ENCODE measurements at places on chromosomes 1 and 21. TPM values are rescaled to one million over a fixed set of nuclear protein-coding genes. Genes with fewer than 3 reads are reported as not detected.

CLDN17 gene
- total RNA-seq = not detected

DNA sequence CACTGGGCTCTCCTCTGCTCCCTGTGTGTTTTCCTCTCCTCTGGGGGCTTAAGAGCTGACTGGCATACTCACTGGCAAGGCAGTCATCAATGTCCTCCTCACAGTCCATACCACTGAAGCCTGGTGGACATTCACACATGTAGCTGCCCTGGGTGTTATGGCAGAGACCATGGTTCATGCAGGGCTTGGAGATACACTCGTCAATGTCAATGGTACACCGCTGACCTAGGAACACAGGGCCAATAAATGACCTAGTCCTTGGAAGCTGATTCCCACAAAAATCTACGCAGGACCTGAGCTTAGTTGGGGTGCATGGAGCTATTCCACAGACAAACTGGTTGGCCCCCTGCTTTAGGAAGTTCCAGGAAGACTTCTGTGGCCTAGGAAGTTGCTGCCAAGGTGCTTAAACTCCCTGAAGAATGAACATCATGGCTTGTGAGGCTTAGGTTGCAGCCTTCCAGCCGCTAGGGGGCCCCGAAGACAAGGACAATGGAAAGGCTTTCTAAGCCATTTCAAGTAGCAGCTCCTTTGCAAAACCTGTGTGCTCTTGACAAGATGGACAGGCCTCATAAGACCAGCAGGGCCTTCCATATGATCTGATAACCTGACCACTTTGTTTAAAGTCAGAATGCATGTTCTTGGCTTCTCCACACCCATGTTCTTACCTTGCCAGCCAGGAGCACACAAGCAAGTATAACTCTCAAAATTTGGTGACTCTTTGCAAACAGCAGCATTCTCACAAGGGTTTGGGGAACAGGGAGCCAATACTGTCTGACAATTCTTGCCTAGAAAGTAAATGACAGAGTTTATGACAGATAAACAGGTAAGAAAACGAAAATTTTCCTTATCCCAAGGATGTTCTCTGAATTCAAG, 52.3 kb upstream of the ADAM30 start:
- peak; percentile 77 for DNase-seq

DNA sequence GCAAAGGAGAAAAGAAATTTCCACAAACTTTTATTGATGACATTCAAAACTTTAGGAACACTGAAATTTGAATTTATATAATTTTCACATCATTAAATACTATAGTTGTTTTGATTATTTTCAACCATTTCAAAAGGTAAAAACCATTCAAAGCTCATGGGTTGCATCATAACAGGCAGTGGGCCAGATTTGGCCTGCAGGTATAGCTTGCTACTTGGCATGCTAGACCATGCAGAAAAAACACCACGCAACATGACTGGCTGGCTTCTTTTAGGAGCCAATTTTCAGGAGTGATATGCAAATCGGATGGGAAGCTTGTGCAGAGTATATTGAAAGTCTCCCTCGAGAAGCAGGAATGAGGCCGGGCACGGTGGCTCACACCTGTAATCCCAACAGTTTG, 144.8 kb downstream of the GLUL start:
- DNase-seq = no peak

WNT4 gene
- 0.43 TPM for total RNA-seq

- no peak for DNase-seq
Measured at GRCh38 chr21:31030367-31031106, 7.7 kb downstream of the KRTAP19-8 start.

- peak; percentile 53 for DNase-seq
Measured at GRCh38 chr1:88877382-88877825, 14.0 kb downstream of the GTF2B start.

NES gene
- 66.9 TPM for total RNA-seq

DNA sequence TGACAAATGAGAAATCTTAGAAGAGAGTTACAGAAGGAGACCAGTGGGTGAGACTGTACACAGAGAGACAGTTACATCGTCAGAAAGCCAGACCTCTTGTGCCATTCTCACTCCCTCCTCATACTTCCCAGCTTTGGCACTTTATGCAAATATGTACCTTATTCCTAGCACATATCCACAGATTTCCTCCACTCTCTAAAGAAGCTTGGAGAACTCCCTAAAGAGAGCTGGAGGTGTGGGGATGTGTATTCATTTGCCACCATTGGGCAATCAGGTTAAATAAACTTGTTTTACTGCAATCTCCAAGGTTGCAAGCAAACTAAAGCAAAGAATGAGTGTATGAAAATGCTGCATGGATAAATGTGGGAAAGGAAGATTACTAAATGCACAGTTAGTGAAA, 380.9 kb upstream of the PRMT6 start:
- no peak for DNase-seq

DNA sequence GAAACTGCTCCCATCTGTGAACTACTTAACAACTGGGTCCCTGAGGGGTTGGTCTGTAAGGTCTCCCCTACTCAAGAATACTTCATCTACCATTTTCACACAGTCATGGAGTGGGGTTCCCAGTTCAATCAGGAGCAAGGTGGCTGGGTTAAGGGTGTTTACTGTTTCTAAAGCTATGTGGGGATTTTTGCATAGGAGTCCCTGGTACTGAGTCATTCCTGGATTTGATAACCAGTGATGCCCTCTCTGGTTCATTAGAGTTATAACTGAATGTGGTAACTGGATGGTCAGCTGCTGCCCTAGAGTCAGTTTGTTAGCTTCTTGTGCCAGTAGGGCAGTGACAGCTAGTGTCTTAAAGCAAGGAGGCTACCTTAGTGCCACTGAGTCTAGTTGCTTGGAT, 29.4 kb upstream of the KCNJ15 start:
- no peak for DNase-seq

LCE1C gene
- total RNA-seq = not detected

- peak; percentile 32 for DNase-seq
Measured at GRCh38 chr1:234774971-234775370, 165.0 kb upstream of the IRF2BP2 start.

GRCh38 chr1:39317111-39317510, 112.6 kb downstream of the MACF1 start:
- DNase-seq = no peak

VASH2 gene
- total RNA-seq = 0.97 TPM

DNA sequence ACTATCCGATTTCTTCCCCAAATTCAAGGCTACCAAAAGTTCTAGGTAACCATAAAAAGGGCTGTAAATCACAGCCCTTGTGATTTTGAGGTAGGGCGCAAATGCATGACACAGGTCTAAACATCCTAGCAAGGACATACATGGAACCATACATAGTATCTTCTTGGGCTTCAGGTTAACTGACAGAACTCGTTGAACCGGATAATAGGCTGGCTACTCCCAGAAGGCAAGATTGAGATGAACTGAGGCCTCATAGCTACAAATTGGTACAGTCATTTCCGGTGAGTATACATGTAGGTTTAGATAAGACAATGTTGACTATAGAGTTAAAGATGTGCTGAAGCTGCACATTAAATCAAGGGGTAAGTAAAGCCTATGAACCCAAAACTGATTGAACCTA, 27.3 kb upstream of the TP53BP2 start:
- DNase-seq = no peak

DNA sequence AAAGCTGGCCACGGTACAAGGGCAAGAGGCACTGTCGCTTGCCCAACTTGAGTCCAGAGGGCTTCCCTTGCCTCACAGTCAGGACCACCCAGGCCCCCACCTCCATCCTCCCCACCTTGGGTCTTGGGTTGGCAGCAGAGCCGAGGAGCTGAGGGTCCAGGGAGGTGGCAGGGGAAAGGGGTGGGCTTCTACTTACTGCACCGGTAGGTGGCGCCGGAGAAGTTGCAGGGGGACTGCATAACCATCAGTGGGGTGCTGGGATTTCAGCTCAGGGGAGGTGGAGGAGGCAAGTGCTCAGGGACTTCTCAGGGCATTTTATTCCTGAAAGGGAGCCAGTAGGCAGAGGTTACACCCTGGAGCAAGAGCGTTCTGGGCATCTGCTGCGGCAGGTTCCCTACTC, 44.0 kb downstream of the TRIM62 start:
- DNase-seq = peak; percentile 47

NR1I3 gene
- not detected for total RNA-seq

- no peak for DNase-seq
Measured at GRCh38 chr1:35178295-35178695, 14.7 kb downstream of the SFPQ start.

- DNase-seq = no peak
Measured at GRCh38 chr21:34791776-34792503, 123.1 kb downstream of the CLIC6 start.

DNA sequence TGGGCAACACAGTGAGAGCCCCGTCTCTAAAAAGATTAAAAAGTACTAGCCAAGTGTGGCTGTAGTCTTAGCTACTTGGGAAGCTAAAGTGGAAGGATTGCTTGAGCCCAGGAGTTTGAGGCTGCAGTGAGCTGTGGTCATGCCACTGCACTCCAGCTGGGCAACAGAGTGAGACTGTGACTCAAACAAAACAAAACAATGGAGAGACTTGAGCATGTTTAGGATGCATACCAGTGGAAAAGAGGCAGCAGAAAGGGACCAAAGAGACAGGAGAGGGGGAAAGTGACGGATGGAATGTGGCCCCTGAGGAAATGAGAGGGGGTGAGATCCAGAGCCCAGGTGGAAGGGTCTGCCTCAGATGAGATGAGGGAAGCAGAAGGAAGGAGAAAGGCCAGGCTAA, 358.9 kb downstream of the RPS6KC1 start:
- DNase-seq = no peak

- no peak for DNase-seq
Measured at GRCh38 chr1:15330028-15330427, 79.7 kb upstream of the EFHD2 start.

- DNase-seq = peak; percentile 55
Measured at GRCh38 chr1:228472655-228473054, 14.5 kb upstream of the RNF187 start.

GRCh38 chr1:214581785-214582184, 21.2 kb upstream of the CENPF start:
- DNase-seq = peak; percentile 53

DNA sequence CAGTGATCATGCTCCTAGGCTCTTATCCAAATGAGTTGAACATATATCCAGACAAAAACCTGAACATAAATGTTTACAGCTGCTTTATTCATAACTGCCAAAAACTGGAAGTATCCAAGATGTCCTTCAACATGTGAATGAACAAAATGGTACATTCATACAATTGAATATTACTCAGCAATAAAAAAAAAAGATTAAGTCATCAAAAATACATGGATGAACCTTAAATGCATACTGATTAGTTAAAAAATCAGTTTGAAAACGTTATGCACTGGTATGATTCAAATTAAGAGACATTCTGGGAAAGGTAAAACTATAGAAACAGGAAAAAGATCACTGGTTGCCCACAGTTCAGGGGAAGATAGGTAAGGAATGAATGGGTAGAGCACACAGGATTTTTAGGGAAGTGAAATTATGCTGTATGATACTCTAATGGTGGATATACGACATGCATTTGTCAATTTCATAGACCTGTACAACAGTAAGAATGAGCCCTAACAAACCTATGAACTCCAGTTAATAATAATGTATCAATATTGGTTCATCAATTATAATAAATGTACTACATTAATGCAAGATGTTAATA, 3.1 kb downstream of the LRRC40 start:
- DNase-seq = no peak

DNA sequence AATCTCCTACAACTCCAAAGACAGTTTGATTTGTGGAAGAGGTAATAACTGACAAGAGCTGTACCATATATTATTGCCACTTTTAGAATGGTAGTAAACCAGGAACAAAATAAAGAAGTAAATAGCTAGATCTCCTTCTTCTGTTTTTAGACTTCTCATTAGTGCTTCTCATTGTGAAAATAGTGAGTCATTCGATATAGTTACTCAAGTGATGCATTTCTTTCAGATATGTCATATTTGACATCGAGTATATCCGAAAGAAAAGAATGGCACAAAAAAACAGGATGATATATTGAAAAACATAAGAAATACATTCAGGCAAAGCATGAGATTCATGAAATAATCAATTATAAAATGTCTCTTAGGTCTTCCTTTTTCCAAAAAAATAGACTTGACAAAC, 1346.1 kb downstream of the BRINP3 start:
- DNase-seq = no peak

GRCh38 chr1:14844356-14844755, 245.9 kb downstream of the KAZN start:
- DNase-seq = no peak

DNA sequence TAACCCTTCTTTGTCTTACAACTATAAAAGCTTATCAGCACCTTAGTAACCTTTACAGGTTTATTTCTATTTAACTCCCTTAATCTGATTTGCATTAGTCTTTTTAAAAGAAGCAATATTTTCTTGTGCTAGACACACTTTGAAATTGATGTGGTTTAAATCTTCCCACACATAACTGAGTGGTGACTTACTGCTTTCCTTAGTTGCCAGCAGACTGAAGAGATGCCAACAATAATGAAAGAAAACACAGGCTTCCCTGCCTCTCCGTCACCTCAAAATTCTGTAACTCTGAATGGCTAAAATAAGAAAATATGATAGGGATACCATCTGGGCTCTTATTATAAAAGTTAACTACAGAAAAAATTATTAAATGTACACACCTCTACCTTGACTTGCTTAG, 196.8 kb downstream of the PTBP2 start:
- peak; percentile 5 for DNase-seq

DNA sequence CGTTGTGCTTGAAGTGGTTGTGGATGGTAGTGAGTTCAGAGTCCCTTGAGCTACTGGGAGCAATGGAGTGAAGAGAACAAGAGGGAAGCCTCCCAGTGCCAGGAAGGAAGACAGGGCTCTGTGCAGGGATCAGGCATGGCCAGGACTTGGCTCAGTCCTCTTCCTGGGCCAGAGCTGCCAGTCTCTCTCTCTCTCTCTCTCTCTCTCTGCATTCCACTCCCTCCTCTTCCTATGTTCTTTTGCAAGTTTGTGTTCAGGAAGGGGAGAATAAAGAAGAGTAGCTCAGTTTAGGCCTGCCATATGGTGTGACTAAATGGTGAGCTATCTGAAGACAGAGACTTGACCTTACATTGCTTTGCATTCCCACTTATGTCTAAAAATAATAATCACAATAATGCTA, 20.5 kb upstream of the RPTN start:
- no peak for DNase-seq

- no peak for DNase-seq
Measured at GRCh38 chr1:119971710-119972570, 75.6 kb upstream of the ADAM30 start.

TRPM2 gene
- under 0.01 TPM for total RNA-seq

DNA sequence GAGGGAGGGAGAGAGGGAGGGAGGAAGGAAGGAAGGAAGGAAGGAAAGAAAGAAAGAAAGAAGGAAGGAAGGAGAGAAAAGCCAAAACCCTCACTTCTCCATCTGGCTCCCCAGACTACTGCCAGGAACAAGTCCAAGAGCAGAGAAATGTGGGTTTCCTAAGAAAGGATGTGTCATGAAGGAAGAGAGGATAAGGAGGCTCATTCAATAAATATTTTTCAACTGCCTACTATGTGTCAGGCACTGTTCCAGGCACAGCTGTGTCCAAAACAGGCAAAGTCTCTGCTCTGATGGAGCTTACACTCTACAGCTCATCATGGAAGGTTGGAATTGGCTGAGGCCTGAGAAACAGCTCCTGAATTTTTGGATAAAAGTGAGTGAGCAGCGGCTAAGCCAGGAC, 42.6 kb upstream of the ATP2B4 start:
- no peak for DNase-seq

GRCh38 chr1:26786437-26787380, 1.0 kb upstream of the PIGV start:
- peak; percentile 93 for DNase-seq
